ENCODE measurements at places on chromosomes 13 and 19.

DNA sequence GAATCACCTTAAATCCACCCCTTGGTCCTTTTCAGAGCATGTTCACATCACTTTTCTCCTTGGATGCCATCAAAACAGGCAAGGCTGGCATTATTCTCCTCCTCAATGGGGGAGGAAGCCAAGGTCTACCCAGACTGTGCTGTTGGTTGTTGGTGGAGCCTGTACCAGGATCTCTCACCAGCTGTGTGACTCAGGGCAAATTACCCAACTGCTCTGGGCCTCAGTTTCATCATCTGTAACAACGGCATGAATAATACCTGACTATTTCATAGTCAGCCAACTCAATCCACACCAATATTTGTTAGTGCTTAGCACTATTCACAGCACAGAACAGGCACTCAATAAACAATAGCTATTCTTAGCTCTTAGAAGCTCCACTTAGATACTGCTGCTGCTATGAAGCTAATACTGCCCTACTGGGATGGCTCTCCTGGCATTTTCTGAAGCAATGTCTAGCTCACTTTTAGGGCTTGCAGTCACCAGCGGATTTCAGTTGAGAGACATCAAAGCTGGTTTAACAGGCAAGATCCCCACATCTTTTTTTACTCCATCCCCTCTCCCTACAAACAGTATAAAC lies 116.9 kb downstream of the CCNA1 start:
- DNase-seq: no peak

- no peak for DNase-seq
Observed at GRCh38 chr19:7743425-7743841, 3.9 kb downstream of the CD209 start.

DNA sequence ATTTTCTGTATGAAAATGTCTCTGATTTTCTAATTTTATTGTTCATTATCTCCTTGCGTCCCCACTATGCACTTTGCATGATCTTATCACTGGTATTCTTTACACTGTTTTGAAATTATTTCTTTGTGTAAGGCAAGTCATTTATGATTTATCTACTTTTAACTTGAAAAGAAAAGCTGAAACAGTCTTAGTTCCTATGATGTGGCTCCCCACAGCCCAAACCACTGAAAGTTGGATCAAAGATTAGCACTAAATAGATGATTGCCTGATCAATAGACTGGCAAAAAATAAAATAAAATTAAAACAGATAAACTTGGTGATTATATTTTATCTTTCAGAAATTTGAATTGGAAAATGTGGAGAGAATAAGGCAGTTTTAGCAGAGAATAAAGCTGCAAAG lies 1101.9 kb downstream of the PCDH9 start:
- DNase-seq: no peak

DNA sequence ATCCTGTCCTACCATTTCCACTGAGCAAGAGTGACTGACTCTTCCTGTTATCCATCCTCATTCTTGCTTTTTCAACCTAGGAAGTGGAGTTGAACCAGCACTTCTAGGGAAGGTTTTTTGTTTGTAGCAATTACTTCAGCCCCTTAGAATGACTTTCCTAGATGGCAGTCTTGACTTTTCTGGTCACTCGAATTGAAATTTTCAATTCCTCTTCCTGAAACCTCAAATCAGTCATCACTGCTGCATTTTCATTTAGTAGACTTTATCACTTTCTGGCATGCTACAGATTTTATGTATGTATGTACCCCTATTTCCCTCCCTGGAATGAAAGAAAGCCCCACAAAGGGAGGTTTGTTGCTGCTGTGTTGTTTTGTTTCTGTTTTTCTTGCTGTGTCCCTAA lies 915.9 kb downstream of the PCDH17 start:
- DNase-seq: no peak

DNA sequence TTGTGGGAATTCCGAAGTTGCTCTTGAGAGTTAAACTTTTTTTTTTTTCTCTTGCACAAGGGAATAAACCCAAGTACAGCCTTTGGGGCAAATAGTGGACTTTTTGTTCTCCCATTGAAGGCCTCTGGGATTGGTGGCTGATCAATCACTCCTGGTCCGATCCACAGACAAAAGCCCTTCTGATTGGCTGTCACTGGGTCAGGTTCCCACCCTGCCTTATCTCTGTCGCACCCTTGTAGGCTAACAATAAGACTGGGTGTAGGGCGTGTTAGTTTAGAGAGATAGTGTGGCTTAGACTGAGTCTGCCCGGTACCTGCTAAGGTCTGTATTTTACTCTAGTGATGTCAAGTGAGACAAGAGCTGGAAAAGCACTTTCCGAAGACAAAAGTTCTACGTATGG lies 380.8 kb downstream of the NDFIP2 start:
- DNase-seq: no peak

GRCh38 chr19:1250437-1251260 lies 2.3 kb downstream of the MIDN start:
- peak; percentile 65 for DNase-seq

All from cardiac fibroblast (primary cell).